ENCODE measurements at places on chromosomes 16 and 17. TPM values are rescaled to one million over a fixed set of nuclear protein-coding genes. Genes with fewer than 3 reads are reported as not detected.
A peak's percentile ranks its signal among the peaks of the same experiment; 100 is the strongest.

SMG6 gene
- 43.8 TPM for total RNA-seq

CNGB1 gene
- not detected for total RNA-seq

IL17C gene
- total RNA-seq, result not detected

GRCh38 chr16:55035956-55036355, 105.3 kb downstream of the IRX5 start:
- DNase-seq, result no peak

- DNase-seq, result peak; percentile 86
Observed at GRCh38 chr16:8660841-8661301, 13.5 kb upstream of the ABAT start.

KRT27 gene
- total RNA-seq, result 0.42 TPM

DNA sequence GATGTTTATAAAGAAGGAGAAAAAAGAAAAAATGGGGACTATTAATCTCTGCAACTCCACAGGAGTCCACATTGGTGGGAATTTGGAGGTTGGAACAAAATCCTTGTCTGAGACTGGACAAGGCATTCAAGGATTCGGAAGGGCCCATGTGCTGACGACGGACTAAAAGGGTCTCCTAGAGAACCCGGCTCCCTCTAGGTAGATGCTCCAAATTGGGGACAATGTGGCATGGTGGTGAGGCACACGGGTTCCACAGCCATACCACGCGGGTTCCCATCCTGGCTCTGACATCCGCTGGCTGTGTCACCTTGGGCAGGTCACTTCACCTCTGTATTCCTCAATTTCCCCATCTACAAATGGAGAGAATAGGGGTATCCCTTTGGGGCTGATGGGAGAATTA, 227.4 kb downstream of the C16orf78 start:
- DNase-seq, result no peak

All from posterior vena cava (tissue), 2 donors.